Mesothelial cell of epicardium (in vitro differentiated cells): ENCODE measurements at places on chromosomes 4 and X. TPM values are rescaled to one million over a fixed set of nuclear protein-coding genes. Genes with fewer than 3 reads are reported as not detected.

PNMA5 gene
- not detected in 3 replicates for total RNA-seq

CDX4 gene
- total RNA-seq, result not detected in 3 replicates

MGAT4D gene
- not detected in 3 replicates for total RNA-seq

NAP1L3 gene
- 25.0 to 26.0 TPM (median 25.4 TPM) in 3 replicates for total RNA-seq

DNA sequence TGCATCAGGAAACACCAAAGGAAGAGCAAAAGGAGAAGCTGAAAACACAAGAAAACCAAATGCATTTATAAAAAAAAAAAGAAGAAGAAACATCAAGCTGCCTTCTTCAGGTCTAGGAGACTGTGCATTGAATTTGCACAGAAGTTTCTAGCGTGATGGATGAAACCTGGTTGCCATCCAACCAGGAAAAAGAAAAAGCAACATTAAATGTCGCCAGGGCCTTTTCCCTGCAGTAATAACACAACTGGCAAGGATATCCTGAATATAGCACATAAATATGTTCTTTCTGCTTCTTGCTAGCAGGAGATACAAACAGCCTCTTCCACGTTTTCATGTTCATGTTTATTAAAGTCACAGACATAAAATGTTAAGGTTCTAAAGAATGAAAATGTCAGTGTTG lies 60.8 kb upstream of the ZFP42 start:
- no peaks in the 10 kb centered on the region for H3K36me3 ChIP-seq
- no peaks in the 10 kb centered on the region for H3K27me3 ChIP-seq
- peaks cover 17% of the 10 kb centered on the region for H3K4me1 ChIP-seq
- no peak for DNase-seq
- no peak overlapping the region for H3K4me3 ChIP-seq

DNA sequence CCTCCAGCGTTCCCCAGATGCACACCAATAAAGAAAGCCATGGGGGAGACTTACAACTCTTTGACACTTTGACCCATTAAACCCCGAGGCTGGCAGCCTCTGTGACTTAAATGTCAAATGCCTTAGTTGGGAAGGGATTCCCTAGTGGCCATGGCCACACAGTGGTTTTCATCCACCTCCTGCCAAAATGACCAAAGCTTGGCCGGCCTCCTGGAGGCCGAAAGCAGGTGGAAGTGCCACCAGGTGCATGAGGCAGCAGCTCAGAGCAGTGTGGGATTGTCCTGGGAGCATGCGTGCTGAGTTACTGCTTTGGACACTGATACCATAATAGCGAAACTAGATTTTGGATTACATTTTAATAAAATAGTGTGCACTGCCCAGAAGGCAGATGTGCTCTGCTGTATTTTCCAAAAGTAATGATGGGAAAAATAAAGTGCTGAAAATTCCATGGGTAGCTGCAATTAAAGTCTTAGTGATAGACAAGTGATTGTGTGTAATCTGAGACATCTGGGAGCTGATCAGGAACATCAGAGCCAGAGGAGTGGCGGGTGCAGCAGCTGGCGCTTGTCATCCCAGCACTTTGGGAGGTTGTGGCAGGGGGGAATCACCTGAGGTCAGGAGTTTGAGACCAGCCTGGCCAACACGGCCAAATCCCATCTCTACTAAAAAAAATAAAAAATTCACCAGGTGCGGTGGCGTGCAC lies 39.8 kb upstream of the TADA2B start:
- H3K27me3 ChIP-seq, result no peaks in the 10 kb centered on the region
- H3K4me1 ChIP-seq, result peaks cover 12% of the 10 kb centered on the region
- H3K4me3 ChIP-seq, result no peak overlapping the region
- no peak for DNase-seq
- peaks cover 39% of the 10 kb centered on the region for H3K36me3 ChIP-seq

DNA sequence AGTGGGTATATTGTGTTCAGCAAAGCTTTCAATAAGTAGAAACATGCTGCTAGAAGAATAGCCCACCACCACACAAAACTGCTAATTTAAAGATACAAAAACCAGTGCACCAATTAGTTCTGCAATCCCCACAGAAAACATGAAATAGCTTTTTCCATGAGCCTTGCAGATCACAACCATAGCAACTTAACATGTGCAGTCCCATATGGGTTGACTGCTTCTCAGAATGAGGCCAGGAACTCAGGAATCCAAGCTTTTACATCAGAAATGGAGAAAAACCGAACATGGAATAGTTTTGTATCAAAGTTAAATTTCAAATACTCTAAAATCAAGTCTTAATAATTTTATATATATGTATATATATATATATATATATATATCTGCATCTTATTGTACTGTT lies 66.6 kb upstream of the IQCM start:
- H3K4me1 ChIP-seq, result peaks cover 6% of the 10 kb centered on the region
- no peak overlapping the region for H3K4me3 ChIP-seq
- DNase-seq, result no peak
- peaks cover 6% of the 10 kb centered on the region for H3K36me3 ChIP-seq
- H3K27ac ChIP-seq, result no peak overlapping the region
- no peaks in the 10 kb centered on the region for H3K27me3 ChIP-seq

DNA sequence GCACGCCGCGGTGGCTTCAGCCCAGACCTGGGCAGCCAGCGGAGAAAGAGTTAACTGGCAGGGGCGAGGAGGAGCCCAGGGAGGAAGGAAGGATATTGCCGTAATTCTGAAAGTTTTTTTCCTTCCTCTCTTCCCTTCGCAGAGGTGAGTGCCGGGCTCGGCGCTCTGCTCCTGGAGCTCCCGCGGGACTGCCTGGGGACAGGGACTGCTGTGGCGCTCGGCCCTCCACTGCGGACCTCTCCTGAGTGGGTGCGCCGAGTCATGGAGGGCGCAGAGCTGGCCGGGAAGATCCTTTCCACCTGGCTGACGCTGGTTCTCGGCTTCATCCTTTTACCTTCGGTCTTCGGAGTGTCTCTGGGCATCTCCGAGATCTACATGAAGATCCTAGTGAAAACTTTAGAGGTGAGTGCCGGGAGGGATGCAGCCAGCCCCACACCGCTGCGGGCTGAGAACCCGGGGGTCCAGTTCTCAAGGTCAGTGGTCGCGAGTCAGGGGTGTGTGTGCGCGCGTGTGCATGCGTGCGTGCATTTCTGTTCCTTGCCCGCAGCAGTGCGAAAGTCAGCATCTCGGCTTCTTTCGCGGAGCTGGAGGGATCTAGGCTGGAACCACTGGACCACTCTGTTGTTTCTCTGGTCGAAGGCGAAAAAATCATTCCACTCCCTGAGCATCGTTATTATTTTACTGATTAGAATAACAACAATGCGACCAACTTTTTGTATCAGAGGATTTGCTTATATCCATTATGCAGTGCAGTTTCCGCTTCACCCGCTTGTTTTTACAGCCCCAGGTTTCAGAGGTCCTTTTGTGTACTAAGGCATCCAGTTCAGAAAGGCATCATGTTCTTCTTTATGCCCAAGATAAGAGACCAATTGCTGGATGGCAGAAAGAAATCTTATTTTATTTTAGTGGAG lies 709 bp downstream of the GPAT3 start:
- DNase-seq, result peak; percentile 23
- peaks cover 18% of the 10 kb centered on the region for H3K4me1 ChIP-seq
- no peaks in the 10 kb centered on the region for H3K36me3 ChIP-seq
- peaks cover 65% of the 10 kb centered on the region for H3K27me3 ChIP-seq
- peak overlapping the region; percentile 71 for H3K4me3 ChIP-seq

DNA sequence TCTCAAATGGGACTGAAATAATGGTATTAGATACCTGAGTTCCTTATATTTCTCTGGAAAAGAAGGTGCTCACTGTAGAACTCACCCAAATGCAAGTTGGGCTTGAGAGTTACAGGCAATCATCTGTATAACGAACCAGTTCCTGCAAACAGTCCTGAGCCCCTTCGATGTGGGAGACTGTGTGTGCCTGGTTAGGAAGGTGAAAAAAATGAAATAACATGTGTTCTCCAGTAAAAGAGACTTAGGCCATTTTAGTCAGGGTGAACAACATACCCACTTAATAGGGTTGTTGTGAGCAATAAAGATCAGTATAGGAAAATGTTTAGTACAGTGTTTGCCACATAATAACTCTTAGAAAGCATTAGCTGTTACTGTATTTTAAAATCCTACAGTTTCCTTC lies 23.4 kb downstream of the STIM2 start:
- no peak for DNase-seq
- no peak overlapping the region for H3K4me3 ChIP-seq
- H3K4me1 ChIP-seq, result peaks cover 9% of the 10 kb centered on the region
- no peak overlapping the region for H3K27ac ChIP-seq

GRCh38 chrX:121259170-121259569 lies 211.8 kb downstream of the GLUD2 start:
- no peak for DNase-seq
- peaks cover 2% of the 10 kb centered on the region for H3K27me3 ChIP-seq
- no peak overlapping the region for H3K27ac ChIP-seq
- no peak overlapping the region for H3K4me3 ChIP-seq
- H3K36me3 ChIP-seq, result no peaks in the 10 kb centered on the region

DNA sequence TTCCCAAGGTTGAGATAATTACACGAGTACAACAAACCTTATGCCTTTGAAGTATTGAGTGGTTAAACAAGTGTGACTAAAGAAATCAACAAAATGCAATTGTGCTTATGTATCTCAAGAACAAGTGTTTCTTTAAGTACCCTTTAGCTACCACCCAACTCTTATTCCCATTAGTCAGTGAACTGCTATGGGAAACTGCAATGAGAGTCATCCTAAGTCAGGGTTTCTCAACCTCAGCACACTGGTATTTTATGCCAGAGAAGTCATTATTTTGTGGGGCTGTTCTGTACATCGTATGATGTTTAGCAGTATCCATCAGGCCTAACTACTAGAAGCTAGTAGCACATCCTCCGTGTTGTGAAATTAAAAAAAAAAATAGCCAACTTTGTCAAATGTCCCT lies 549.1 kb upstream of the BOD1L1 start:
- H3K4me3 ChIP-seq, result no peak overlapping the region
- peaks cover 6% of the 10 kb centered on the region for H3K4me1 ChIP-seq
- DNase-seq, result no peak
- peaks cover 24% of the 10 kb centered on the region for H3K27me3 ChIP-seq

GRCh38 chrX:149286940-149287349 lies 218.2 kb downstream of the IDS start:
- no peaks in the 10 kb centered on the region for H3K27me3 ChIP-seq
- DNase-seq, result peak; percentile 53
- H3K4me1 ChIP-seq, result no peaks in the 10 kb centered on the region
- no peak overlapping the region for H3K4me3 ChIP-seq
- no peak overlapping the region for H3K27ac ChIP-seq
- no peaks in the 10 kb centered on the region for H3K36me3 ChIP-seq

GRCh38 chr4:127463883-127464282 lies 168.9 kb upstream of the INTU start:
- H3K4me1 ChIP-seq, result no peaks in the 10 kb centered on the region
- no peaks in the 10 kb centered on the region for H3K36me3 ChIP-seq
- DNase-seq, result no peak

- no peaks in the 10 kb centered on the region for H3K36me3 ChIP-seq
- H3K27me3 ChIP-seq, result peaks cover 20% of the 10 kb centered on the region
- no peak overlapping the region for H3K4me3 ChIP-seq
- H3K4me1 ChIP-seq, result no peaks in the 10 kb centered on the region
- no peak for DNase-seq
- H3K27ac ChIP-seq, result no peak overlapping the region
Measured at GRCh38 chrX:50495616-50496015, 25.0 kb upstream of the DGKK start.

DNA sequence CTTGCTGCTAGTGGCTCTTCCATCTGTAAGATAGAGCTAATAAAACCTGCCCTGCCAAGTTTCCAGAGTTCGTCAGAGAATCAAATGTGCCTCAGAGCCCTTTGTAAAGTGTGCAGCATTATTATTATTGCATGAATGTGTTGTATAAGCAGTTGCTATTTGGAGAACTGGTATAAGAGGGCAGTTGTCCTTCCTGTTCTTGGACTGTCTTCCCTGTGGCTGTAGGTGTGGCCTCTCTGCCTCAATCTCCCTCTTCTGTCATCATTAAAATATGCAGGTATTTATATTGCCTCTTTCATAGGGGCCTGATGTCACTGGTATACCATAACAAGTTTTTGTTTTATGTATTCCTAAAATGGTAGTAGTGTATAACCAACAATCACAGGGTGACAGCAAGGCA lies 3.8 kb downstream of the MTM1 start:
- no peak overlapping the region for H3K27ac ChIP-seq
- DNase-seq, result no peak
- no peaks in the 10 kb centered on the region for H3K27me3 ChIP-seq
- no peaks in the 10 kb centered on the region for H3K36me3 ChIP-seq

DNA sequence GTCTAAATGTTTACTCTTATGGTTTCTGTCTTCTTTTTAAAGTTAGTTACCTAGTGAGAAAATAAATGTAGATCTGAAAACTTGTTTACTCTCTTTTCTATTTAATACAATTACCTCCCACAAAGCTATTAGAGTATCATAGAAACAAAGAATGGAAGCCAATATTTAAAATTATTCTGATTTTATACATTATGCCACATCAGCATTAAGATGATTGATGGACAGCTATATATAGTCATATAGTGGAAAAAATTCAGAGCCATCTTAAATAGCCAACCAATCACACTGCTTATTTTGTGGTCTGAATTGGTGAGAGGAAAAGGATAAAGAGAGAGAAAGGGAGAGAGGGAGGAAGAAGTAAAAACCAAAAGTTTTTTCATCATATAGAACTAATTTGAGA lies 1101.8 kb downstream of the PCDH19 start:
- no peaks in the 10 kb centered on the region for H3K27me3 ChIP-seq
- H3K4me3 ChIP-seq, result no peak overlapping the region
- no peak for DNase-seq
- H3K4me1 ChIP-seq, result peaks cover 15% of the 10 kb centered on the region
- H3K36me3 ChIP-seq, result no peaks in the 10 kb centered on the region

GRCh38 chrX:47242321-47242720 lies 9.5 kb downstream of the USP11 start:
- peaks cover 59% of the 10 kb centered on the region for H3K36me3 ChIP-seq
- no peak for DNase-seq
- H3K27me3 ChIP-seq, result no peaks in the 10 kb centered on the region
- peaks cover under 1% of the 10 kb centered on the region for H3K4me1 ChIP-seq
- H3K4me3 ChIP-seq, result no peak overlapping the region

DNA sequence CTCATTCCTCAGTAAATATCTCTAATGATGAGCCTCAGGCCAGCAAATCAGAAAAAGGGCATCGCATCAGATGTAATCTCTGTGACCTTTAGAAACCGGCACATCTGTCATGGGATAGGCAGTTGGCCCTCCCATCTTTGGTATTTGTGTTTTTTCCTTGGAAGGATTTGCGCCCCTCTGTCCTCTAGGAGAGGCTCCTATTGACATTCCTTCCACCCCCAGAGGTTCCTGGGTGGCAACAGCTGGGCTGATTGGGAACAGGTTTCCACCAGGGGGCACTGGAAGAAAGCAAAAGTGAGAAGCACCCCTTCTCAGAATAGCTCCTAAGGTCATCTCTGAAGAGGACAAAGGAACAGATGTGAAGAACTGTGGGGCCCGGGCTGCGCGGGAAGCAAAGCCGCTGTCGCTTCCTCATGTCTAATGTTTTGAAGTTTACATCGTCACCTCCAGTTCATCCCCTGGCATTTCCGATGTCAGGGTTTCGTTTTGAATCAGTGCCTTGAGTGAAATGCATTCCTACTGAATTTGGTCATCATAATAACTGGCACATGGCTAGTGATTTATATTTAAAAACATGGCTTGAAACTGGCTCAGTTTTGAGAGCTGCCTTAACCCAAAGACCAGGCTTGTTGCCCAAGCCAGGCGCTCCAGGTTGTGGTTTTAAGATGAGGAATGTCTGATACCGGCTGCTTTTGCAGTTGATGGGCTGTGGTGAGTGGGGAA lies 6.2 kb downstream of the TXK start:
- peak; percentile 42 for DNase-seq
- peak overlapping the region; percentile 85 for H3K27ac ChIP-seq
- no peaks in the 10 kb centered on the region for H3K27me3 ChIP-seq
- H3K4me1 ChIP-seq, result peaks cover 44% of the 10 kb centered on the region
- no peaks in the 10 kb centered on the region for H3K36me3 ChIP-seq

- H3K36me3 ChIP-seq, result no peaks in the 10 kb centered on the region
- peaks cover 30% of the 10 kb centered on the region for H3K4me1 ChIP-seq
- no peak for DNase-seq
- H3K27ac ChIP-seq, result peak overlapping the region; percentile 44
- H3K4me3 ChIP-seq, result no peak overlapping the region
Measured at GRCh38 chrX:68997511-68997910, 167.7 kb downstream of the PJA1 start.
